ENCODE measurements at places on chromosomes 11 and 22.

DNA sequence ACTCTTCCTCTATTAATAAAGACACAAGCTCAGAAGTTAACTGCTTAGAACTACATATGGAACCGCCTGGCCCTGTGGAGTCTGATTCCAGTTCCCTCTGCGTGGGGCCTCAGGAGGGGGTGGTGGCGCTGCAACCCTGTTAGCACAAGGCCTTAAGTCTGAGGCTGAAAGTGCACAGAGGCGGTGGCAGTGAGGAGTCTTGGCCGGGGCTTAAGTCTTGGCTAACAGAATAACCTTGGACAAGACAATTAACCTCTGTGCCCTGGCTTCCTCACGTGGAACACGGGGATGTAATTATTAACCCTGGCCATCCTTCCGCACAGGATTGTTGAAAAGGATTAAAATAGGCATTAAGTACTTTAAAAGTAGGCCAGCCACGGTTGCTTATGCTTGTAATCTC lies 191.5 kb downstream of the CEP164 start:
- no peak for DNase-seq

DNA sequence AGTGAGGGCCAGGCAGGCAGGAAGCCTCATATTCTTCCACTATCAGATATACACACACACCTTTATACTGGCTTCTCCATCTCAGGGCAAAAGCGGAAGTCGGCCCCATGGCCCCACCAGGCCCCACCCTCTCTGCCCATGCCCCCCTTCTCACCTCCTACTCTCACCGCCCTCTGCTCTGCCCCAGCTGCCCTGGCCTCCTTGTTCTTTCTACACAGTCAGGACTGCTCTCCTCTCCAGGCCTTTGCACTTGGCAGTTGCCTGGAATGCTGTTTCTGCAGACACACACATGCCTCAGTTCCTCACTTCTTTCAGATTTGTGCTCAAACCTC lies 25.3 kb downstream of the OTOG start:
- DNase-seq = no peak

- DNase-seq = no peak
Observed at GRCh38 chr22:20426259-20426615, 11.4 kb downstream of the SCARF2 start.

DNA sequence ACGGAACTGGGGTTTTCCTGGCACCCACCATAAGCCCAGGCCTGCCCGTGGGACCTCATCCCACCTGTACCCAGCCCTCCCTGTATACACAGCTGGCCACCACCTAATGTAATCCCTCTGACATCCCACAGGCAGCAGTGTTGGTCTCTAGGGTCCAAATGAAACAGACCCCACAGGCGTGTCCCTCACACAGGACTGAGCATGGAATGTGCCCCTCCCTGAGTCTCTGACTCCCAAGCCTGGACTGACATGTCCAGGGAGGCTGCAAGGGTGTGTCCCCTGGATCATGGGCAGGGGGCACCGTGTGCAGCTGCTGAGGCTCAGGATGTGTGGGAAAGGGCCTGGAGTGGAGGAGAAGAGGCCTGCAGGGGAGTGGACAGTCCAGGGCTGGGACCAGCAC lies 50.6 kb upstream of the PPARA start:
- no peak for DNase-seq

DNA sequence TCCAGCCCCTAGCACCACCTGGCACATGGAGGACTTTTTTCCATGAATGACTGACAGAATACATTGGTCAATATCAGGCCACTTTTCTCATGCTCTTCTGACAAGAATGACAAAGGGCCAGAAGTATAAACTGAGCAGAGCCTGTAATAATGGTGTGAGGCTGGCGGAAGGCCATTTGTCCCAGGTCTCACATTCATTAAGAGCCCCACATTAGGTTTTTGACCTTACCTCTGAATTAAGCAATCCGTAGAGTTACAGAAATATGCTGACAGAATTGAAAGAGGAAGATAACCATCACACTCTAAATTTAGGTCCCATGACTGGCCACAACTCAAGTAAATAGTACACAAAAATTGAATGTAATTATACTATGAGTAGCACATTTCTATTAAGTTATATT lies 55.2 kb downstream of the SYT9 start:
- DNase-seq = no peak

- DNase-seq = no peak
Observed at GRCh38 chr11:69552951-69553350, 71.5 kb downstream of the LINC01488 start.

DNA sequence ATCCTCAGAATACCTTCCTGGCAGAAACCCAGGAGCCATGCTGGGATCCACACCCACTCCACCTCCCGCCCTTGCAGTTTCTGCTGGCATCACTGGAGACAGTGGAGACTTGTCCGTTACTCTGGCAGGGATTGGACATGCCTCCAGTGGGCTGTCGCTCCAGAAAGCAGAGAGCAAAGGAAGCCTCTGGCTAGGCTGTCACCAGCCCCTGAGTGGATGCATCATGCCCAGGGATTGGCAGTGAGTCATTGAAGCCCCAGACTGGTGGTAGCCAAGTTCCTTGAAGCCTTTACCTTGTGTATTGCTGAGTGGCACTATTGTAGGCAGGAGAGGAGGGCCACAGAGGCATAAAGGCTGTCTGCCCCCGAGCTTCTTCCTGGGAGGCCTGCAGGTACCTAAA lies 34.8 kb upstream of the E2F8 start:
- no peak for DNase-seq

GRCh38 chr11:8192016-8192895 lies 23.4 kb upstream of the RIC3 start:
- no peak for DNase-seq

- no peak for DNase-seq
Observed at GRCh38 chr11:128893578-128894285, 2.6 kb downstream of the KCNJ5 start.

GRCh38 chr11:129817534-129818051 lies 1.9 kb downstream of the TMEM45B start:
- DNase-seq = no peak

GRCh38 chr11:59511675-59512074 lies 336 bp downstream of the OR4D9 start:
- DNase-seq = no peak

GRCh38 chr22:34669001-34669400 lies 397.0 kb upstream of the ISX start:
- DNase-seq = no peak

GRCh38 chr11:117958949-117959348 lies 27.2 kb upstream of the IL10RA start:
- DNase-seq = no peak

GRCh38 chr22:32336771-32337424 lies 20.8 kb upstream of the RFPL3 start:
- no peak for DNase-seq

DNA sequence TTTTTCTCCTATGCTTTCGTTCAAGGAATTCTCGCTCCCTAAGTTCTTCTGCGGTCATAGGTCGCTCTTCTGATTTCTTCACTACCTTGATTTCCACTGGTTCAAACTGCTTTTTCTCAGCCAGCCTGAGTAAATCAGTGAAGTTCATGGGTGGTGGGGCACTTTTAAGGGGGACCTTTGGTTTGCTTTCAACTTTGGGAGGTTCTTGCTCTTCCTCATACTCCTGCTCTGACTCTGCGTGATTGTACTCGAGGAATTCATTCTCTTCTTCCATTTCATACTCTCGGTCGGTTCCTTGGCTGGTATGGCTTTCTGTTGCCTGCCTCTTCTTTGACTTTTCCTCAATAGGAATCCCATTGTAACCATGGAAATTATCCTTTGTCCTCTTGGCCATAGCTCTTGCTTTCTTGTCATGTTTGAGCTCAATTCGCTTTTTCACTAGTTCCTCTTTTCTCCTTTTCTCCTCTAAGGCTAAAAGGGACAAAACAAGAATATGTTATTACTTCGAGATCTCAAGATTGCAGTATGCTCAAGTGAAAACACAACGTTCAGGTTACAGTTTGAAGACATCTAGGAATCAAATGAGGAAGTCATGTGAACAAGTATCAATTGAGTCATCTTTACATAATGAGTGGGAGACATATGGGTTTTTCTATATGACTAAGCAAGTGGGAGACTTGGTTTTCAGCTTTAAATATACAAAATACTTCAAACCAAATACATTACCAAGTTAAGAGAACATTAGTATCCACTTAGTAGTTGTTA lies 16.2 kb downstream of the MISFA start:
- no peak for DNase-seq

- DNase-seq = no peak
Observed at GRCh38 chr11:118370774-118371173, 11.4 kb downstream of the UBE4A start.

Measured in activated CD8-positive, alpha-beta memory T cell treated with anti-CD3 and anti-CD28 coated beads for 4 hours (primary cell).